ENCODE measurements at places on chromosomes 1 and 21.

DNA sequence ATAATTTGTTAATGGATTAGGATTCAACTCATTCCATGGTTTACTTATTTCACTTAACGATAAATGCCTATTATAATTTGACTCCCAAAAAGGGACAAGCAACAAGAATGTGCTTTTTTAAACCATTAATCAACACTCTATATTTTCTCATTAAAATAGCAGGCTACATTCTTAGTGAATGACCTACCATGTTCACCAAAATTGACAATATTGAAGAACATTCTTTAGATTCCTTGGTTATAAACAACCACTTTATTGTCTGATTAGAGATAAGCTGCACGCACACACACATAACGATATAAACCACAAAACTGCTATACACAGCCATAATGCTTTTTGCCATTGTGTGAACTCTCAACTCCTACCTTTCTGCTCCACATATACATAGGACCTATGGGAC, 75.4 kb upstream of the LRRC7 start:
- no peak for DNase-seq

DNA sequence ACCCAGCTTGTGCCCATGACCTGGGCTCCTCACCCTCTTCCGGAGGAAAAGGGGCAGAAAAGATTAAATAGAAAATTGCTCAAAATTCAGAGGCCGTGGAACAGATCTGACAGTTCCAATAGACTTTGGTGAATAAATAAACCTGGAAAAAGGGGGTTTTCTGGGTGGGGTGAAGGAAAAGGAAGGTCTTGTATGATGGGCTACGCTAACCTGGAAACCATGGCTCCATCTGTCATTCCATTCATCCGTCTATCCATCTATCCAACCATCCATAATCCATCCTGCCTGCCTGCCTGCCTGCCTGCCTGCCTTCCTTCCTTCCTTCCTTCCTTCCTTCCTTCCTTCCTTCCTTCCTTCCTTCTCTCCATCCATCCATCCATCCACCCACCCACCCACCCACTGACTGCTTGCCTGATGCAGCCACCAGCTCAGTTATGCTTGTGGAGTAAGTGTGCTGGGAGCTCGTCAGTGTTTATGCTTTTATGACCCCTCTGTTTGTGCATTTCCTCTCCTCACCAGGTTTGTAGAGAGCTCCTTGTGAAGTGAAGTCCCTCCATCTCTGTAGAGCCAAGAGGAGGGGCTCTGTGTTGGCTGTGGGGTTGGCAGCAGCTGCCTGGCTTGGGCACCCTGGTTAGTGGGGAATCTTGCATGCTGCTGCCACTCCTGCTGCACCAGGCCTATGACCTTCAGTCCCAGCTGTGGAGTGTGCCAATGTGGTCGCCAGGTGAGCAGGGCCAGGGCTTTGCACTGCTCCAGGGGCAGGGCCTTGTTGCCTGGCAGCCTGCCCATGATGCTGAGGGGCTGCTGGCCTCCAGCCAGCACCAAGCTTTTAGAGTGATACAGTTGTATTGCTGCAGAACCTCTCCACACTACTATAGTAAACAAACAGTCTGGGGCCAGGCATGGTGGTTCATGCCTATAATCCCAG, 16.0 kb upstream of the POU3F1 start:
- no peak for DNase-seq

- DNase-seq = no peak
Measured at GRCh38 chr21:40972151-40972550, 125.2 kb upstream of the DSCAM start.

DNA sequence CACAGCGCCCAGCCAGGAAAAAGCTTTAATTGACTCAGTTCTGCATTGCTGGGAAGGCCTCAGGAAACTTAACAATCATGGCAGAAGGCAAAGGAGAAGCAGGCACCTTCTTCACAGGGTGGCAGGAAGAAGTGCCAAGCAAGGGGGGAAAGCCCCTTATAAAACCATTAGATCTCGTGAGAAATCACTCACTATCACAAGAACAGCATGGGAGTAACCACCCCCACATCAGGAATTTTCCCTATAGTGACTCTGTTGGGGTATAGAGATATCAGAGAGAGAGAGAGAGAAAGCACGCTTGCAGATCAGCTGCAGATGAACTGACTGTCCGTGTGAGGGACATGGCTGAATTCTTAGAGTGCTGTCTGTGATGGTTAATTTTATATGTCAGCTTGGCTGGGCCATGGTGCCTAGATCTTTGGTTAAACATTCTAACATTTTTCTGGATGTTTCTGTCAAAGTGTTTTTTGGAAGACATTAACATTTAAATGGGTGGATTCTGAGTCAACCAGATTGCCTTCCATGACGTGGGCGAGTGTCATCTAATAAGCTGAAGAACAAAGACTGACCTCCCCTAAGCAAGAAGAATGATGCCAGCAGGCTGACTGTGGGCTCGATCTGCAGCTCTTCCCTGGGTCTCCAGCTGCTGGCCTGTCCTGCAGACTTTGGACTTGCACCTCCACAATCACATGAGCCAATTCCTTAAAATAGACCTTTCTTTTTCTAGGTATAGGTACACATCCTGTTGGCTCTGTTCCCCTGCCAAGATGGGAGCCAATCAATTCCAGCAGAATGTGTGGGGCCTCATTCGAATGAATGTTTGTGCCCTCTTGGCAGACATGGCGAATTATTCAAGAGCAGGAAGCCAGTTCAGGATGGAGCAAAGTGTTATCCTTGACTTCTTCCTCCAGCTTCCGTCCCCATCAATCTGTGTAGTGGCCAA, 21.4 kb upstream of the CPT2 start:
- no peak for DNase-seq

DNA sequence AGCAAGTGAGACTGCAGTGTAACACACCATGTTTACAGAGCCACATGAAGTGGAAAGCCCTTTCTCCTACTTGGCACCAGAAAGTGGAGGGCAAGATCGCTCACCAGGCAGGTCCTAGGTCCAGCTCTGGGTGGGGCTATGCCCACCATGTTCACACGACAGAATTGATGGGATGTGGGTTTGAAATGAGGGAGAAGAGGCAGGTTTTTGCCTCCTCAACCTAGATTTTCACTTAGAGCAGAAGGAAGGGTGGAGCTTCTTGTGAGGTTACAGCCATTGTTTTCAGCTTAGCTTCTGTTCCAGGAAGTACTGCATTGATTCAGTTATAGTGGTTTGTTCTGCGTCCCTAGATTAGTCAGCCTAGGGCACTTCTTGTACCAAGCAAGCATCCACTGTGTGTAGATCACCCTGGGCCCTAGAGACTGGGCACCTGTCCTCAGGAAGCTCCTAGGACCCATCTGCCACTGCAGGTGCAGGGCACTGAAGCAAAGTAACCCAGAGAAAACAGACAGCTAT, 2.3 kb downstream of the CD53 start:
- no peak for DNase-seq

DNA sequence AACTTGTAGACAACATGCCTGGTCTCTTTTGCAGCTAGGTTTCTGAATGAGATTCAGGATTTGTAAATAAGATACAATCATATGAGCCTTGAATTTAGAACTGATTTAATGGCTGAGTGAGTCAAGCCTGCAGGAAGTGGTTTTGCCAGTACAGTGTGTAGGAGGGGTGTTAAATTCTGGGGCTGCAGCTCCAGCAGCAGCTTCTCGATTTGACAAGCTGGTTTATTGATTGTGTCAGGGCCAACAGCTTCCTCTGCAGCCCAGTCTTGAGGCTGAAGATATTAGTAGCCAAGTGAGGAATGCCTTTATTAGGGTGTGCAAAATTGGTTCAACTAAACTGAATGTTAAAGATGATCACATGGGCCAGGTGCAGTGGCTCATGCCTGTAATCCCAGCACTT, 11.5 kb upstream of the PLA2G5 start:
- DNase-seq = no peak

GRCh38 chr1:147620543-147620942, 49.8 kb downstream of the ACP6 start:
- no peak for DNase-seq

- DNase-seq = no peak
Measured at GRCh38 chr1:232344791-232345399, 285.0 kb downstream of the SIPA1L2 start.

GRCh38 chr1:181676269-181676668, 193.0 kb downstream of the CACNA1E start:
- DNase-seq = no peak

DNA sequence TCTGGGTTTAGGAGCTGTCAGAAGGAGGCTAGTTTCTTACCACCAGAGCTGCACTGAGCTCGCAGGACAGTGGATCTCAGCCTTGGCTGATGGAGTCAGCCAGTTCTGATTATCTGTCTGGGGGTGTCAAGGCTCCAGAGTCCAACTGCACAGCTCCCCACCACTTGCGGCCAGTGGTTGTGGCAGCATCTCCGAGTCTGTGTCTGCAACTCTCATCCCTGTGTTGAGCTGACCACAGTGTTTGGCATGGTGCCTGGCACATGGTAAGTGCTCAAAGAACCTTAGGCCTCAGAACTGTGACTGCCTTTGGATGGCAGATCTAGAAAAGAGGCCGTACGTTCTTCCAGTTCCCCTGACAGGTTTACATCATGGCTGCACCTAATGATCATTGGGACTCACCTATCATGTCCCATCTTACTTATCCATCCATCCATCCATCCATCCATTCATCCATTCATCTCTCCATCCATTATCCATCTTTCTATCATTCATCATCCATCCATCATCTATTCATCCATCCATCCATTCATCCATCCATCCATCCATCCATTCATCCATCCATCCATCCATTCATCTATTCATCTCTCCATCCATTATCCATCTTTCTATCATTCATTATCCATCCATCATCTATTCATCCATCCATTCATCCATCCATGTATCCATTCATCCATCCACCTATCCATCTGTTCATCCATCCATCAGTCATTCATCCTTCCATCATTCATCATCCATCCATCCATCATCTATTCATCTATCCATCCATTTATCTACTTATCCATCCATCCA, 114.5 kb downstream of the CRYAA start:
- DNase-seq = no peak

DNA sequence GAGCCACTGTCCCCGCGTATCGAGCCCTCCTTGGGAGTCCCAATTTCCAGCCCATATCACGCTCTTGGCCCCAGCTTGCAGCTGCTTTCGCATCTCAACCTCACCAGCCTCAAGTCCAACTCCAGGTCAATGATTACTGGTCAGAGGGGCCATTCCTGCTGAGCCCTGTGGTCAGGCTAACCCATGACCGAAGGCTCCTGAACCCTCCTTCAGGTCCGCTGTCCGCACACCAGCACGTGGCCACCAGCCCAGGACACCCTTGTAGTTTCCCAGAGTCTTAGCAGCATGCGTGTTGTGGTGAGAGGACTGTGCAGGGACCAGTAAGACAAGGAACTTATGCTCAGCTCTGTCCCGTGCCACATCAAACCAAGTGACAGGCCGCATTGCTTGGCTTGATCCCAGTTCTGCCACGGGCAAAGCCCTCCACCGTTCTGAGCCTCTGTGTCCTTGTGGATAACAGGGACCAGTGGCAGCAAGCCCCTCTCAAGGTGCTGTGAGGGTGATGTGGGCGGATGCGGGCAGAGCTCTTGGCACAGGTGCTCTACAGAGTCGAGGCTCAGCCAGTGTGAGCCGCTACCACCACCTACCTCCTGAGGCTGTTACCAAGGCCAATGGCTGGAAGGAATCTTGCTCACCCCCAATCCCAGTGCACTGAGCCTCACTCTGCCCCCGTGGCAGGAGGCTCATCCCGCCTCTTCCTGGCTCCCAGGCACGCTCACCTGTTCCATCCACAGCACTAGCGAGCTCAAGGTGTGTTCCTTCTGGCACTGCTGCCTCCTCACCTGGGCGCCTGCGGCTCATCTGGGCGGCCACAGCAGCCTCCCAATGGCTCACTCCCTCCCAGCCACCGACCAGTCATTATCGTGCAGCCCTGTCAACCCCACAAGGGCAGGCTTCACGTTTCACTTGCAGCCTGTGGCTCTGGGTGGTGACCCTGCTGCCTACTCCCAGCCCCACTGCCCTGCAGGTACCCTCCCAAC, 20.4 kb downstream of the KRTAP10-1 start:
- no peak for DNase-seq

- DNase-seq = no peak
Measured at GRCh38 chr21:16504766-16505165, 775.0 kb downstream of the USP25 start.

DNA sequence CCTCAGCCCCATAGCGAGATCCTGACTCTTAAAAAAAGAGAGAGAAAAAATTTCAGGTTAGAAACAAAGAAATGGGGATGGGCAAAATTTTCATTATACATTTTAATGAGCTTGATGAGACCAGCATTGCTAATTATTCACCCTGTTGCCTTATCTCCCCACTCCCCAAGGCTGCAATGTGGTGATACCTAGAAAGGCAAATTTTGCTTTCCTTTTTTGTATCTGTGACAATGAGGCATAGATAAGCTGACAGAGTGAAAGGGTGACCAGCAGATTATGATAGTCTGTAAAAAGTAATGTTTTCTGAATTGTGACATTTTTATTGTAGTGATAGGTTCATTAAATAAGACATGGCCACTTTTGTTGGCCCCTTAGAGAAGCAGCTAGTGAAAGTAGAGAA, 12.9 kb downstream of the SRRM1 start:
- no peak for DNase-seq

DNA sequence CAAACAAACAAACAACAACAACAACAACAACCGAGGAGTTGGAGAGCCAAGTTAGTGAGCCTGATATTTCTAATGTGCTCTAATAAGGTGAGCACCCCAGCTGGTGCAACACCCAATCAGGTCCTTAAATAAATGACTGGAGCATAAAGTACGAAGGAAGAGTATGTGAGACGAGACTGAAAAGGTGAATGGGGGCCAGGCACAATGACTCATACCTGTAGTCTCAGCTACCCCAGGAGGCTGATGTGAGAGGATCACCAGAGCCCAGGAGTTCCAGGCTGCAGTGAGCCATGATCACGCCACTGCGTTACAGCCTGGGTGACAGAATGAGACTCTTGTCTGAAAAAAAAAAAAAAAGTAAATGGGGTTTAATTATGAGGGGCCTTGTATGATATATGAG, 152.0 kb upstream of the ZRANB2 start:
- DNase-seq = no peak
